HL-60 (cell line): ENCODE measurements at places on chromosomes 7 and 10.

GRCh38 chr7:116030651-116031276, at the start of gene TFEC:
Gene TFEC (minus strand): TSS chr7:116030763. CDS start chr7:115984441, 46,322 bp downstream.
- peak; percentile 41 for DNase-seq

DNA sequence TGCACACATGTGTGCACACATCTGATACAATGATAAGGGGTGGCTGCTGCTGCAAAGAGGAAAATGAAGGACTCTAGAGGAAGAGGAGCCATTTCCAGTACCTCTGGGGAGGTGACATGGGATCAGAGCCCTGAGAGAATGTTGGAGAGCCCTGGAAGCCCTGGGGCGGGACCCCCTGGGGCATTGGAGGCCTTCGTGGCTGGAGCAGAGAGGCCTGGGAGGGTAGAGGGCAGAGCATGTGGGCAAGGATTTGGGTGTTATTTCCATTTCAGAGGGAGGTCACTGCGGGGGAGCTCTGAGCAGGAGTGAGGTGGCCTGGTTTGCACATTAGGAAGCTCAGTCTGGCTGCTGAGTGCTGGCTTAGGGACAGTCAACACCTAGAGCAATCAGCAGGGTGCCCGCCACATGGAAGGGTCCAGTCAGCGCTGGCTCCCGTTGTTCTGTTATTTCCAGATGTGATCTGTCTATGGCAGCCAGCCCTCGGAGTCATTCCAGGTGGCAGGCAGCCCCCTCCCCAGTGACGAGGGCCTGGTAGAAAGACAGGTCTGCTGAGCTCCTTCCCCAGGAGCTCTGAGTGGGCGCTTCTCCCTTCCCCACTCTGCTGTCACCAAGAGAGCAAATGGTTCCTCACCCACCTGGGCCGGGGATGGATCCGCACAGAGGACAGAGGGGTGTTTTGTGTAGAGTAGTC, 24.1 kb upstream of the BTBD16 start:
- no peak for DNase-seq

DNA sequence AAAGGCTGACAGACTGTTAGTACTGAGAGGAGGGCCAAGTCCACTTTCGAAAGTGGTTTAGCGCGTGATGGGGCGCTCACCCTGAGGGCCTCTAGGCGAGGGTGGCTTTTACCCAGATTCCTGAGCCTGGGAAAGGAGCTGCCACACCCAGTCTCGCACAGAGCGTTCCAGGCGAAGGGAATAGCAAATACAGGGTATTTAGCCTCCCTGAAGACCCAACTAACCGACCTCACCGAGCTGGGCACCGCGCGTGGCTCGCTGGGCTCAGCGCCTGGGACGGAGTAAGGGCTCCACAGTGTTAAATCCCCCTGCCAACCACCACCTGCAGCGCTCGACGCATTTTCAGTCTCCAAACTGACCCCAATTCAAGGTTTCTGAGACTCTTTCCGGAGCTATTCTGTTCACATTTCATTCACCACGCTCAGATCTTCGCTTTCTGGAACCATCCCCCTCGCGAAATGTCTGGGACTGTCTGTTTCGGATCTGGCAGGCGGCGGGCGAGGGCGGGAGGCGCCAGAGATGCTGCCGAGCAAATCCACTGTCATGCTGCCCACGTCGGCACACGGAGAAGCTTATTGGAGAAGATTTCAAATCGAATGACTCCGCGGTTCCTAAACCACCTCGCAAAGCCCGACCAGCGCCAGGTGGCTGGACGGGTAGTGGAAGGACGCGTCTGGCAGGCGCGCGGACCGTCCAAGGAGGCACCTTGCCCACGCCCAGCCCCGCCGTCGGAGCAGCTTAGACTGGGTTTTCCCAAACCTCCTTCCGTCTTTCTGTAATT, 1.4 kb upstream of the OSBPL3 start:
- no peak for DNase-seq

DNA sequence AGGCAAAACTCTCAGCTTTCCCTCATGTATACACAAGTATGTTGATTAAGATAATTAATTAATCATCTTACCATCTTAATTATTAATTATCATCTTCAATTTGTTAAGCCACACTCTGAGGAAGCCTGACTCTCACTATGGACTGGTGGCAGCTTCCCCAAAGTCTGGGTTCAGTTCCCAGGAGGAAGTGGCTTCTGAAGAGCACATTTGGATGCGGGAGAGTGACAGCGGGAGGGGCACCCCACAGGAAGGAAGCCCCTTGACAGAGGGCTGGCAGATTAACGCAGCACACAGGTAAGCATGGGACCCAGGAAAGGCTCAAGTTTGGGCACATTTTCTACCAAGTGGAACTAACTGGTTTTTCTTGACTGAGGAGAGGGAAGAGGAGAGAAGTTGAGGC, 13.4 kb upstream of the SLIT1 start:
- DNase-seq = no peak

DNA sequence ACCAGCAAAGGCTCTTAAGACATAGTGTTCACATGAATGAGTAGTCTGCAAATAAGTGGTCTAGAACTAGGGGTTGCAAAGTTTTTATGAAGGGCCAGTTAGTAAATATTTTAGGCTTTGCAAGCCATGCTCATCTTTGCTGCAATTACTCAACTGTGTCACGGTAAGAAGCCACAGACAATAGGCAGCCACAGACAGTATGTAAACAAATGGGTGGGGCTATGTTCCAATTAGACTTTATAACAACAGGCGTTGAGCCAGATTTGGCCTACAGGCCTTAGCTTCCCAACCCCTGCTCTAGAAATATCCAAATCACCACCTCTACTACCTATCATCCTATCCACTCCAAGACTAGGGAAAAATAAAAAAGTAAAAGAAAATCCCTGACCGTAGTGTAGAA, 9.2 kb downstream of the IKZF5 start:
- DNase-seq = no peak

- DNase-seq = no peak
These were observed 25.5 kb upstream of the FAM221A start for GRCh38 chr7:23654508-23654907.

GRCh38 chr7:37467002-37467401, 18.3 kb upstream of the ELMO1 start:
- no peak for DNase-seq

GRCh38 chr7:113805976-113806375, 112.8 kb downstream of the PPP1R3A start:
- no peak for DNase-seq

GRCh38 chr7:14305233-14305866, 315.9 kb upstream of the ETV1 start:
- no peak for DNase-seq

- DNase-seq = peak; percentile 64
These were observed 26.3 kb downstream of the ENTPD7 start for GRCh38 chr10:99685597-99685967.

DNA sequence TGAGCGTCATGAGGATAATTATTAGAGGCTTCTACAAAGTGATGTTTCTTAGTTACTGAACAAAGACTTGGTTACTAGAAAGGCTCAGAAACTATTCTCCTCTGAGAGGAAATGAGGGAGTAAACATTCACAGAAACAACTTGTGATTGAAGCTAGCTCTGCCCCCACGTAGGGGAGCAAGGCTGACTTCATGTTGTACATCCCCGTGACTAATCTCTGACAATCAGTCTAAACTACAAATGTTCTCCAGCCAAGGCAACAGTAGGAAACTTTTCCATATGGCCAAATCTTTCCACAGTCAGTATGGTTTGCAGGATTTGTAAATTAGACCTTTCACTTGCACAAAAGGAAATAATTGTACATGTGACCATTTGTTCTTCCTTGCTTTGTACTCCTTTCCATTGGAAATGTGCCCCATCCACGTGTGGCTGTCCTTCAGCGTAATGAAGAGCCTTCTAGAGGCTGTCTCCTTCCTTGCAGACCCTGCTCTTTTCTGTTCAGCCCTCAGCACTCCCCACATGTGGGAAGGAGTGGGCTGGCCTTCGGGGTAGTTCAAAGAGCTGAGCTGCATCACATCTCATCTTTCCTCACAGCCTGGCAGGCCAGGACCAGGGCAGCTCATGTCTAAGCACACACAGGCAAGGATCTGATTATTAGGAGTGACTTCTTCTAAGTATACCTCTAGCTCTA, 93.5 kb downstream of the PCGF5 start:
- DNase-seq = no peak

- DNase-seq = no peak
These were observed 2.4 kb upstream of the EVX1 start for GRCh38 chr7:27240015-27240731.

DNA sequence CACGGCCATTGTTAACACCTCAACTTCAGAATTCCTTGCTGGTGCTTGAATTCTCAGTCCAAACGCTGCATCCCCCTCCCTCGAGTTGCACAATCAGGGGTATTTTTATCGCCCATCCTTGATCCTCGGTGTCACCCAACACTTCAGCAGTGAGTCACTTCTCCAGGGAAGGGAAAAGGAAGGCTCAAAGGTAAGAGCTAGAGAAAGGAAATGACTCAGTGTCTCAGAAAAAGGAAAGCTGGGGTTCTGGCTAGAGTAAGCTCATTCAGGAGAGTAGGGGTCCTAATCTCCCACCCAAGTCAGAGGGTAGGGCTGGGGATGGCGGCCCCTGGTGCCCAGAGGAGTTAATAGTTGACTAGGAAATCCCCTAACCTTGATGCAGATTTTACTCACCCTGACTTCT, 39.8 kb upstream of the TRIM8 start:
- no peak for DNase-seq

DNA sequence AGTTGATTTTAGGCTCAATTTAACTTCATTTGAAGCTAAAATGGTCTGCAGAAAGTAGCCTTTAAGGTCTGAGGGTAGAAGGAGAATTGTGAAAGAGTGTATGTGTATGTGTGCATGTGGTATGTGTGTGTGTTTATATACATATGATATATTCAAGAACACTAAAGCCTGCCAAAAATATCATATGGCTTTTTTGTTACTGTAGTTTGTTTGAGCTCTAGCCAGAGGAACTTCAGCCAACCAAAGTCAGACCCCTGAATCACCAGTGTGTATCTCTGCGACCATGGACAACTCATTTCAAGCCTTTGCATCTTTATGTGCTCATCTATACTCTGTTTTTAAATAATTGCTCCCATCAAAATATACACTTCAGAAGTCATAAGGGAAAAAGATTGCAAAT, 58.4 kb upstream of the HDAC9 start:
- no peak for DNase-seq

GRCh38 chr10:123782549-123782948, 109.1 kb downstream of the CPXM2 start:
- DNase-seq = no peak

GRCh38 chr7:30505174-30505697, 607 bp upstream of the GGCT start:
- DNase-seq = no peak

- DNase-seq = no peak
These were observed 201.2 kb upstream of the CELF2 start for GRCh38 chr10:10816447-10816846.

GRCh38 chr7:85164376-85164775, 22.5 kb downstream of the SEMA3D start:
- DNase-seq = no peak

GRCh38 chr10:73959484-73960243, 38.3 kb upstream of the VCL start:
- peak; percentile 71 for DNase-seq

- no peak for DNase-seq
These were observed 6.2 kb downstream of the SNX13 start for GRCh38 chr7:17934094-17934493.

GRCh38 chr7:129664029-129665012, 52.8 kb downstream of the NRF1 start:
- peak; percentile 18 for DNase-seq

GRCh38 chr7:63031838-63032436, 966.7 kb upstream of the ZNF722 start:
- DNase-seq = no peak

DNA sequence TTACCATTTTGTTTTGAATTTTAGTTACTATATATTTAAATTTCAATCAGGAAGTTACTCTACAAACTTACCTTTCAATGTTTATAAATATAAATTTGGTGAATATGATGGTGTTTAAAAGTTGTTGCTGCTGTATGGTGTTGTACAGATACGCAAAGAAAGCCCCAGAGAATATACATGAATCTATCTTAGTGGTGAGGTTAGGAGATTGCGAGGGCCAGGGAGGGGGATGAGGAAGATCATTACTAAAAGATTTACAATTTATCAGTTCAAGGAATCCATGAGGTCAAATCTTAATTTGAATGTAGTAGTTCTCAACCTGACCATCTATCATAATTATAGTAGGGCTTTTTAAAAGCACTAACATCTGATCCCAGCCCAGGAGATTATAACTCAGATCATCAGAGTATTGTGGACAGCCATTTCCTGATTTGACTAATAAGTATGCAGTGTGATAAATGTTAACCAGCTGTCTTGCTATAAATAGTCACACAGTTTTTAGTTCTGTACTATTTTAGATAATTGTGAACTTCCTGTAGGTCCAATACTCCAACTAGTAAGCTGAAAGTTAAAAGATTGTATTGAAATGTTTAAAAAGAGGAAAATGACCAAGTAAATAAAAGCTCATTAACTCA, 23.6 kb downstream of the FAM3C start:
- DNase-seq = no peak

- DNase-seq = no peak
These were observed 24.6 kb upstream of the IMMP2L start for GRCh38 chr7:111586711-111587409.

DNA sequence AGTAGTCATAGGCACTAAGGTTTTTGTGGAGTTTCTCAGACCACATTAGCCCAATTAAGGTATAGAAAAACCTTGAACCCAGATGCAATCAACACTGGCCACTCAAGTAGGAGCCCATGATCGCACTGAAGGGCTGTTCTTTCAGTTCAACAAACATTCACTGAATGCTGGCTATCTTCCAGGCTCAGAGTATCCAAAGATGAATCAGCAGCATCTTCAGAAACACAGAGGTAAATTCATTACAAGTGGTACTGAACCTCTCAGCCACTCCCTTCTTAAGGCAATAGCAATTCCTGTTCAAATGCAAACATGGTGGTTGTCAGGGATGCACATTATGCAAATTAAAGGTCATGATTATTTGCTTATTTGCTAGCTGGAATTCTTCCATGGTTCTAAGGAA, 17.1 kb downstream of the KCNK18 start:
- no peak for DNase-seq

GRCh38 chr7:14714161-14714728, 188.3 kb downstream of the DGKB start:
- DNase-seq = no peak

DNA sequence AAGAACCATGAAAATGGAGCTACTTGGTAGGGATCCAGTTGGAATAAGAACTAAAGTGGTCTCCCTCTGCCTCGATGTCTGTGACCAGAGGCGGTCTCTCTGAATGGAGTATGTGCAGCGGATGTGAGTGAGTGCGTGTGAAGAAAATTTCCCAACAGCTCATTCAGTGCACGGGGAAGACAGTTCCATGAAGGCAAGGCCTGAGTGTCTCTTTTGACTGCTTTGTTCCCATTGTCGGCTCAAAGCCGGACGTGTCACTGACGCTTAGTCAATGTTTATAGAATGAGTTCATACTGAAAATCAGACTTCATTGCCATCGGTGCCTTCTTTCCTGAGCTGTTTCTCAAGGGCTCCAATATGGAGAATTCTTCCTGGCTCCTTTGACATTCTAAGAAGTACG, 55.3 kb upstream of the GRB10 start:
- DNase-seq = no peak

GRCh38 chr10:48729941-48730457, 45.3 kb downstream of the WDFY4 start:
- DNase-seq = no peak
